ENCODE measurements at places on chromosomes 1 and 21.
A peak's percentile ranks its signal among the peaks of the same experiment; 100 is the strongest.

- no peak for DNase-seq
Measured at GRCh38 chr1:176880955-176881595, 283.4 kb downstream of the ASTN1 start.

- no peak for DNase-seq
Measured at GRCh38 chr1:238380167-238380566, 489.4 kb upstream of the ZP4 start.

GRCh38 chr1:92038695-92039346 lies 9.0 kb downstream of the EPHX4 start:
- no peak for DNase-seq

GRCh38 chr1:35660581-35661473 lies 19.5 kb upstream of the PSMB2 start:
- no peak for DNase-seq

GRCh38 chr1:225684741-225685140 lies 31.8 kb upstream of the ENAH start:
- DNase-seq: no peak

DNA sequence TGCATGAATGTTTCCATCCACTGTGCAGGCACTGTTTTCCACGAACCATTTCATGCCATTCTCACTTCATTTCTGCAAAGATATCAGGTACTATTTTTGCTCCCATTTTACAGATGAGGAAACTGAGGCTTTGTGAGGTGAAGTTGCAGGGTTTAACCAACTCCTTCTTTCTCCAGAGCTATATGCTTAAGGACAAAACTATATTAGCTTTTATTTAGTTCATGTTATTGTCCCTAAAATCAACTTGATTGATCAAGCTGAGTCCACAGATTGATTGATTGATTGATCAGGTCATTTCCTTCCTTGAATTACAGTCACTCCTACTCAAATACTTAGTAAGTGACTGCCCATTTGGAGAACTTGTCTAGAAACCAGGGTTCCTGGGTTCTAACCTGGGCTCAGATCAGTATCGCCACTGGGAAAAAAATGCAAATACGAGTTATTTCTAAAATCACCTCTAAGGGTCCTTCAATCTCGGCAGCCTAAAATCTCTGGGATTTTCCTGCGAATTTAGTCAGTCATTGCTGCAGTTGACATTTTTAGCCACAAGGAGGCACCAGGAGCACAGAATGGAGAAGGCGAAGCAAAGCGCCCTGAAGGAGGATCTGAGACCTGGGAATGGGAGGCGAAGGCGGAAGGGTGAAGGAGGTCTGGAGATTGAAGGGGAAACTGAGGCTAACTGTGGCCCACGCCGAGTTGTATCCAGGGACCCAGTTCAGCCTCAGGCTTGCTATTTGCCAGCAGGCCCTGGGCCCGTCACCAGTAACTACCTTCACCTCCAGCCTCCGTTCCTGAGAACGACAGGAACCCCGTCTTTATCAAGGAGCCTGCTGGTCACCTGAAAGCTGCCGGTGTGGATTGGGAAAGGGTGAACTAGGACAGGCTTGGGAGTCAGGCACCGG lies 14.3 kb upstream of the MUL1 start:
- DNase-seq: peak; percentile 40

GRCh38 chr1:20903437-20903836 lies 116.3 kb upstream of the HP1BP3 start:
- DNase-seq: no peak
